COR-L47 (cell line): ENCODE measurements at places on chromosomes 16 and 17.

DNA sequence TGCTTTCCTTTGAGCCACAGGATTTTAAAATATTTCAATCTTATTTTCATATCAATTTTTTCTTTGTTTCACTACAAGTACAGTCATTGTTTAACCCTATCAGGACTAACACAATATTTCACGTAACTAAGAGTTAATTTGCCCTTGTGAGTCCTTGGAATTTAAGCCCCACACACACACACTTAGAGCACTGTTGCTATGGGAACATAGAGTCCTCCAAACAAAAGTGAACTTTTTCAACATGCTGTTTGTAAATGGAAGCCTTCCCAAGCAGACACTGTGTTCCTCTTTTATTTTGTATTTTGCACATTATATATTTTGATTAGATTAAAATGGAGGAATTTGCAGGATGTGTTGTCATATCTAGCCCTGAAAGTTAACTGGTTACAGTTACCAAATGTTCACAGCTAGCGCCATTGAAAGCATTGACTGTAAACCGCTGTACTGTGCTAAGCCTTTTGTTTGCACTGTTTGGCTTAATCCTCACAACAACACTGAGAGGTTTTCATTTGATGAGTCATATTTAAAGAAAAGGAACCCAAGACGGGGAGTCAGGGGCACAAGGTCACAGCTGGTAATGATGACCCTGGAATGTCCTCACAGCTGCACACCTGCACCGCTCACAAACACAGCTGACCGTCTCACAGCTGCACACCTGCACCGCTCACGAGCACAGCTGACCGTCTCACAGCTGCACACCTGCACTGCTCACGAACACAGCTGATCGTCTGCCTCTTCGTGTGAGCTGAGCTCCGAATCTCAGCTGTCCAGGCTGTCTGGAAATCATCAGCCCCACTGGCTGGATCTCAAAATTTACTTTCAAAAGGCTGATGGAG, 6.3 kb downstream of the HSBP1 start:
- peak; percentile 77 for DNase-seq

GRCh38 chr16:85057948-85058347, 30.4 kb downstream of the KIAA0513 start:
- DNase-seq, result no peak

GRCh38 chr16:4610011-4611005, 4.4 kb downstream of the UBALD1 start:
- no peak for DNase-seq

- DNase-seq, result no peak
These were observed 5.3 kb upstream of the PRSS41 start for GRCh38 chr16:2792940-2793339.

DNA sequence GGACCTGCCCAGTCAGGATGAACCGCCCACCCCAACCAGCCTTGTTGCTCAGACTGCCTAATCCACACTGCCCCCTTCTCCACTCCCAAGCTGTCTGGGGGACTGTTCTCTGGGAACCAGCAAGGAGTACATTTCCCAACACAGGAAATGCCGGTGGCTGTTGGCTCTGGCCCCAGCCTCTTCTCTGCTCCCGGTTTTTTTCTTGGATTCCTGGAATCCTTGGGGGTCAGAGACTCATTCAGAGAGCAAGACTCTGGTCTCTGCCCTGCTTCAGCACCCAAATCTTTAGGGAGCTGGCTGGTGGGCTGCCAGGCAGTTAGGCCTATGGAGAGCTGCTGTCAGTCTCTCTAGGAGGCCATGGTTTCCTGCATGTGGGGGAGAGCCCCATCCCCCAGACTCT, 10.8 kb upstream of the MTMR4 start:
- DNase-seq, result no peak

DNA sequence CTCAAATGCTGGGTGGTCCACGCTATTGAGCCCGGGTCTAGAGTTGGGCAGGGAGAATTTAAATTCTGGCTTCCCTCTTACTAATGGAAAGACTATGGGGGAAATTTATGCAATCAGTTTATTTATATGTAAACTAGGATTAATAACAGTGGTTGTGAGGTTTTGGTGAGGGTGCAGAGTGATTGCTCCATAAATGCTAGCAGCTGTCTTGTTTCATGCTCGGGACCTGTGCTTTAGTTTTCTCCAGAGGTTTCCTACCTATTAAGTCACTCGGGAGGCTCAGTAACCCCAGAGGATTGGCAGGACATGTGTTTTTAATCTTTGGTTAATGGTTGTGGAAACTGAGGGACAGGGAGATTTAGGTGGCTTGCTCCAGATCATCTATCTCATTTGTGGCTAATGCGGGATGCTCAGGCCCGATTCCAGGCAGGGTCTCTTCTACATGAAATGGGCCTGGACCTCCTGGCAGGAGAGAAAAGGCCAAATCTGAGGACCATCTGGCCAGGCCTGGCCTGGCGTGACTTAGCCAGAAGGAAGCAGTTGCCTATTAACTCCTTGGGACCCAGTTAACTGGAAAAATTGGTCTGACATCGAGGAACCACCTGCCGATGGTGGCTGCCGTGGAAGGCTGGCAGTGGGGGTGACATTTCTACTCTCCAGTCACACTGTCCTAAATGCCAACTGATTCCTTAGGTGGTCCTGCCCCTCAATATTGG, 2.1 kb downstream of the PRCD start:
- no peak for DNase-seq

DNA sequence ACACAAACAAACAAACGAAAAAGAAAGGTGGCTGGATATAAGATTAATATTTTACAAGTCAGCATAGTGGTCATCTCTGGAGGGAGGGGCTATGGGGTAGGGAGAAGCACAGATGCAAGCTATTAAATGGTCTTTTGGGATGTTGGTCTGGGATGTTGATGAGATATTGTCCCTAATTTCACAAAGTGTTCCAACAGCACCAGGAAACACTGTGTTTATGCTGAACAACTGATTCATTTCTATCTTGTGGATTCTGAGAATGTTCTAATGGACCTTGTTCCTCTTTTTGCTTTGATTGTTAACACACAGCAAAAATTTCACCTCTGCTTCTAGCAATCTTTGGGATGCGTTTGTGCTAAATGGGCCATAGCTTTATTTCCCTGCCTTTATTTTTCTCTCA, 9.7 kb downstream of the PECAM1 start:
- DNase-seq, result no peak

DNA sequence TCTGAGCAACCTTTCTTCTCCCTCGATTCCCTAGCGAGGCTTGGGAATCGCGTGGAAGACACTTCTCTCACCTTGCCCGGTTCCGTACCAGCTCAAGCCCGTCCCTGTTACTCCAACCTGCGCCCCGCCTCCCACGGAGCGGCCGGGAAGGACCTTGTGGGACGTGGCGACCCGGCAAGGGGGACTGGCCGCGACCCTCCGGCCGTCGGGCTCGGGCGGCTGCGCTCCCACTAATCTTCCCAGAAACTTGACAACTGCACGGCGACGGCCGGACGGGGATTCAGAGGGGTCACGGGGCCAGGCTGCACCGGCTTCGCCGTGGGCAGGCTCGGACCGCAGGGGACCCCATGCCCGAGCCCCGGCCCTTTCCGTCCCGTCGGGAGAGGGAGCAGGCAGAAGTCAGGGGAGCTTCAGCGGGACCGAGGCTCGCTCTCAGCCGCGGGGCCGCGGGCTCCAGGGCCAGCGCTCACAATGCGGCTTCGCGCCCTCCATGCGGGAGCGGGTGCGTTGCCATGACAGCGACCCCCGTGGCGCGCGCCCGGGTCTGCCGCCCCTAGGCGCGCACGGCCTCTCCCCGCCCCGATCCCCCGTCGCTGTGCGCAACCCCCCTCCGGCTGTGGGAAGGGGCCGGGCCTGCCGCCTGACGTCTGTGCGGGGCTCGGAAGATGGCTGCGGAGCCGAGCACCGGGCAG, at the start of gene SGSM2:
Gene SGSM2 (plus strand): TSS at position 650 of the 692 bp plus-strand sequence. CDS start 188 bp downstream, outside the sequence.
- peak; percentile 56 for DNase-seq

GRCh38 chr17:30041551-30041950, 75.1 kb upstream of the NSRP1 start:
- DNase-seq, result no peak

DNA sequence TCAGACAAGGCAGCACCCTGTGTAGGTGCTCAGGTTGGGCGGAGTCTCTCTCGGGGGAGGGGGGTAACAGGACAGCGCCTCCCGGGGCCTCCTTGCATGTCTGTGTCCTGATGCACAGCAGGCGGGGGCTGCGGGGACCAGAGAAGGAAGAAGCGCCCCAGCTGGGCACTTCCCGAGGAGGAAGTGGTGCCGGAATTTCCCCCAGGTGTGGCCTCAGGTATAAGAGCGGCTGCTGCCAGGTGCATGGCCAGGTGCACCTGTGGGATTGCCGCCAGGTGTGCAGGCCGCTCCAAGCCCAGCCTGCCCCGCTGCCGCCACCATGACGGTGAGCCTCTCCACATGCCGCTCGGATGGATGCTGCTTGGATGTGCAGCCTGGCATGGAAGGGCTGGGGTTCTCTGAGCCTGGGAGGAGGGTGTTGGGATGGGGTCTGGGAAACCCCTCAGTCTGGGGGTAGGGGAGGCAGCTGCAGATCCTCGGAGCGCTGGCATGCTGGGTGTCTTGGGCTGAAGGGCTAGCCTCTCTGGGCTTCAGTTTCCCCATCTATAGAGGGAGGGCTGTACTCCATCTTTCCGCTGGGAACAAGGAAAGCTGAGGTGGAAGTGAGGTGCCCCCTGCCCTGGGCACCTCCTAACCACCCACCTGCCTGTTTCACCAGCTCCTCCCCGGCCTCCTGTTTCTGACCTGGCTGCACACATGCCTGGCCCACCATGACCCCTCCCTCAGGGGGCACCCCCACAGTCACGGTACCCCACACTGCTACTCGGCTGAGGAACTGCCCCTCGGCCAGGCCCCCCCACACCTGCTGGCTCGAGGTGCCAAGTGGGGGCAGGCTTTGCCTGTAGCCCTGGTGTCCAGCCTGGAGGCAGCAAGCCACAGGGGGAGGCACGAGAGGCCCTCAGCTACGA, at the start of gene IL17C:
Gene IL17C (plus strand): TSS at position 250 of the 908 bp plus-strand sequence. CDS start 70 bp downstream, at position 320.
- peak; percentile 74 for DNase-seq

- peak; percentile 4 for DNase-seq
These were observed 30.4 kb downstream of the CFDP1 start for GRCh38 chr16:75402821-75403475.

- no peak for DNase-seq
These were observed 3.2 kb downstream of the TRPV3 start for GRCh38 chr17:3554440-3554839.

- no peak for DNase-seq
These were observed 51.2 kb upstream of the KDM8 start for GRCh38 chr16:27152121-27152520.

GRCh38 chr16:53457670-53458069, 23.4 kb downstream of the RBL2 start:
- DNase-seq, result no peak

DNA sequence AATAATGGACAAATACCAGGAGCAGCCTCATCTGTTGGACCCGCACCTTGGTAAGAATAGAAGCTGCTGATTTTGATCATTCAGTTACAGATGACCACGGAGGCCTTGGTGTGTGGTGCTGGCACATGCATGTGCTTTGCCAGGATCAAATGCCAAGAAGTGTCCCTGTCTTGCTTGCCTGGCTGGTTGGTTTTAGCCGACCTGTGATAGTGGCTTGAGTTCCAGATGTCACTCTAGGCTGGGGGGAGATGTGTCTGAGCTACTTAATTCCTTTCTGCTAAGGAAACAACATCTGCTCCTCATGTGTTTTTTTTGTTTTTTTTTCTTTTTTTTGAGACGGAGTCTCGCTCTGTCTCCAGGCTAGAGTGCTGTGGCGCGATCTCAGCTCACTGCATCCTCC, 4.3 kb downstream of the TBCD start:
- no peak for DNase-seq

DNA sequence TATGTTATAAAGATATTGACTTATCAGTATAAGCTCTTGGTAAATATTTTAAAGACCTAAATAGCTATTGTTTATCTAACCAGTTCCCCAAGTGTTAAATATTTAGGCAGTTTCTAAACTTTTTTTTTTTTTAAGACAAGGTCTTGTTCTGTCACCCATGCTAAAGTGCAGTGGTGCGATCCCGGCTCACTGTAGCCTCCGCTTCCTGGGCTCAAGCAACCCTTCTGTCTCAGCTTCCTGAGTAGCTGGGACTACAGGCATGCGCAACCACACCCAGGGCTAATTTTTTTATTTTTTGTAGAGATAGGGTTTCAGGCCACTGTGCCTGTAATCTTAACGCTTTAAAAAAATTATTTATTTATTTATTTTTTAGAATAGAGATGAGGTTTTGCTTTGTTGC, 43.5 kb downstream of the SNX29 start:
- DNase-seq, result no peak

DNA sequence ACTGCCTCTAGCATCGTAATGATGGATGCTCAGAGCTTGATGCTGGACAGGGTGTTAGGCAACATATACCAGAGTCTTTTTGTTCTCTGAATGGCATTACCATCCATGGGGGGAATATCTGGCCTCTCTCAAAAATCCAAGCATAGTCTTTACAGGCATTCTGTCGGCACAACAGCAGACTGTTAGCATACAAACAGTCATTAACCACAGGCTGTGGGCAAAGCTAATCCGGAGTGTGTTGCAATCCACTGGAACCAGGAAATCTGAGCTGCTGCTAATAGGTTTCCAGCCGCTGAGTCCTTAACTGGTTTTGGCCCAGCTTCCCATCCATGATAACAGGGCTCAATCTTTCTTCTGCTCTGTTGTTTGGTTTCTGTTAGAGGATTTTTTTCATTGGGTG, 371.9 kb downstream of the HS3ST3B1 start:
- no peak for DNase-seq

GRCh38 chr16:80751167-80751566, 53.2 kb downstream of the CDYL2 start:
- no peak for DNase-seq

GRCh38 chr17:10702574-10702973, 5.2 kb downstream of the ADPRM start:
- DNase-seq, result no peak

- no peak for DNase-seq
These were observed 60.6 kb downstream of the HLF start for GRCh38 chr17:55325406-55325805.

GRCh38 chr16:58435779-58436178, 43.5 kb downstream of the GINS3 start:
- DNase-seq, result no peak

DNA sequence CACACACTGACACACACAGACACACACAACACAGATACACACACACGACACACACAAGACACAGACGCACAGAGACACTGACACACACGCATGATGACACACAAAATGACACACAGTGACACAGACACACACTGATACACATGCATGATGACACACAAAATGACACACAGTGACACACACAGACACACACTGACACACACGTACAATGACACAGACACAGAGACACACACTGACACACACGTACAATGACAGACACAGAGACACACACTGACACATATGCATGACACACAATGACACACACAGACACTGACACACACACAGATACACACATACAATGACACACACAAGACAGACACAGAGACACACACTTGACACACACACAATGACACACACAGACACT, 10.3 kb downstream of the CACNG1 start:
- no peak for DNase-seq

DNA sequence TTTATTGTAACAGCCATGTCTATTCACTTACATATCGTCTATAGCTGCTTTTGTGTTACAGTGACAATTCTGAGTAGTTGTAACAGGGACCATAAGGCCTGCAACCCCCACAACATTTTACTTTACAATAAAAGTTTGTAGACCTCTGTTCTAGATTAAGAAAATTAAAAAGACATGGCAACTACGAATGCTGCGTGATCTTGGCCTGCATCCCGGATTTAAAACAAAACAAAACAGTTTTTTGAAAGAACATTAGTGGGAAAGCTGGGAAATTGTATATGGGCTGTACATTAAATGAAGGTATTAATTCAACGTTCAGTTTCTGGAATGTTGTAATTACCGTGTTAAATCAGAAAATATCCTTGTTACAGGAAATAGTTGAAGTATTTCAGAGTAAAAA, 64.1 kb downstream of the RMI2 start:
- no peak for DNase-seq
